ENCODE measurements at places on chromosomes 12 and 14.

DNA sequence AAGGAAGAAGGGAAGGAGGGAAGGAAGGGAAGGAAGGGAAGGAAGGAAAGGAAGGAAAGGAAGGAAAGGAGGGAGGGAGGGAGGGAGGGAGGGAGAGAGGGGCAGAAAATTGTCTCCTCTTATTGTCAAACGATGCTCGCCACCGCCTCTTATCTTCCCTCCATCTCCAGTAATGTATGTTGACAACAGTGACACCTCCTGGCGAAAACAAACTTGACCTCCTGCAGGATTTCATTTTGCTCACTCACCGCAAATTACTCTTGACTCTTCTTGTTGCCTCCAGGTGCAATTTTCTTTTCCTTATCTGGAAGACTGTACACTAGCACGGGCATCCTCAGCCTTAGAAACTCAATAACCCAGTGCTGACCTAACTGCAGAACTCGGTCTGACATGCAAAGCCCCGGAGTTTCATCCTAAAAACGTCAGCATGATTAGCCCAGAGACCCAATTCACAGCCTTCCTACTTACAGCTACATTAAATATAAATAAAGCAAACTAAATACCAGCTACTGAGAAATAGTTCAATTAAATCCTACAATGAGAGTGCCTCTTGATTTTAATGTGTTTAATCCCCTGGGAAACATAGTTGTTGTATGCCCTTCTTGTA lies 512.4 kb upstream of the TMPO start:
- no peak for DNase-seq

DNA sequence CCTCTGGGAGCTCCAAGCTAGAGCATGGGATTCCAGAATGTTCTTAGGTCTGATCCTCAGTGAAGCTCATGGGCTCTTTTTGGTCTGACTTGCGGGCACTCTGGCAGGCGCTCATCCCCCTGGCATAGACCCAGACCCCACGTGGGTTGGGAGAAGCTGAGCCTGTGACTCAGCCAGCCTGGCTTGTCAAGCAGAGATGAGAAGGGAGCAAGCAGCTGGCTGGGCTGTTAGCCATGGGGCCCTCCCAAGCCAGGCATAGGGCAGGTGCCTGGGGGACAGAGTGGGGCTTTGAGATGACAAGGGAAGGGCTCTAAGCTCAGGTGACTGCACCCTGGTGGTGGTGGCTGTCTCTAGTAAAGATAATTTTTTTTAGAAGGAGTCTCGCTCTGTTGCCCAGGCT lies 80.3 kb upstream of the NOS1 start:
- DNase-seq: no peak

- DNase-seq: no peak
Measured at GRCh38 chr14:49966304-49966809, 73.5 kb downstream of the ARF6 start.

DNA sequence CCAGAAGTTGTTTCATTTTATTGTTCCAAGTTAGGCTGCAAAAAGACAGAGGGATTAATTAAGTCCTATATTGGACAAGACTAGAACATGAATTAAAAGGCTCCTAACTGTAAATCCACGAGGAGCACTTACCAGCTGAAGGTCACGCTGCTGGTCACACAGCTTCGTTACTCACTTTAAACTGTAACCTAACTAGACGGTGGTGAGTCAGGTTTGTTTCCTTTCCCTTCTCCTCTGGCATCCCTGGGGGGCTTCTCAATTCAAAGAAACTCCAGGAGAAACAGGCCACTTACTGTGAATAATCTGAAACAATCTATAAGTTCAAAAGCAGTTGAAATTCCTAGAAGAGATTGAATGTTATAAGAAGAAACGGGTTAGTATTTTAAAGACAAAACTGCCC lies 331.4 kb downstream of the BCAT1 start:
- no peak for DNase-seq

DNA sequence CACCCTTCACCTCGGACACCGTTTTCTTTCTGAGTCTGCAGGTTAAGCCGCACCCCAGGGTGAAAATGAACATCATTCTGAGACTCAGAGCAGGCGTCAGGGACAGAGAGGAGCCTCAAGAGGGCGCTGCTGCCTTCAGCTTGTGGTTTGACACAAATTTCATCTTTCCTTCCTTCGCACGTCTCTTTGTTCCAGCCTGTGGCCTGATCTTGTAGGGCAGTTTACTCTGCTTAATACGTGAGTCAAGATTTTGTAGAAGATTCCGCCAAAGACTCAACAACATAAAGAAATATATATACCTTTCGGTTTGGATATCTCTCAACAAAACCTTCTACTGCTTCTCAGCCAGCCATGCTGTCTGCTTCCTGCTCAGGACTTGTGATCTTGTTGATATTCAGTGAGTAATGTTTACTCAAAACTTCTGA lies 329.3 kb upstream of the OR4E1 start:
- DNase-seq: peak; percentile 14
